ENCODE measurements at places on chromosomes 12 and 14.

- no peak for DNase-seq
These were observed 2.0 kb upstream of the SOS2 start for GRCh38 chr14:50233166-50233950.

DNA sequence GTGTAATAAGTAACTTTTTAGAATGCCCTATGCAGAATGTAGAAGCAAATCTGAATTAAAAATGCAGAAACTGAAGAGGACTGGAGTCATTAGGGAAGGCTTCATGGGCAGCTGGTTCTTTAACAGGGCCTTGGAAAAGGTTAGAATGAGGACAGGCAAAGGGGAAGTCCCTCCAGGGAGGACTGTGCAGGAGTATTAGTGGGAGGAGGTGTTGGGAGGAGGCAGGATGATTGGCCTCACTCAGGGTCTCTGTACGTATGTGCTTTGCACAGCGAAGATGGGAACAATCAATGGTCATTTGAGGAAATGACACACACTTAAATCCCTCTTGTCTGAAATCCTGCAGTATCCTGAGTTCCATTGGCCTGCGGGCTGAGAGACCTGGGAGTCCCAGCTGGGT, 119.7 kb downstream of the PTCSC3 start:
- DNase-seq = no peak

DNA sequence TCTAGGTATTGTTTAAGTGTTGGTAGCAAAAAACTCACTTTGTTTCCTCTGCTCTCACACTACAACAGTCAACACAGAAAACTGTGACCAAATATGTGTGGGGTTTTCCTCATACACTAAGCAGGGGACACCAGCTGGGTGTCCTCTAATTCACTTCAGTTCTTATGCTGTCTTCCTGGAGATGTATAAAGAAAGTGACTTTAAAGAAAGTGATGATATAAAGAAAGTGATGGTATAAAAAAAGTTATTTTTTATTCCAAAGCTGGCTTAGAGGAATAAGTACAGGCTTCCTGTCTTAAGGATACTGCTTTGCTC, 31.4 kb downstream of the TDP1 start:
- no peak for DNase-seq

DNA sequence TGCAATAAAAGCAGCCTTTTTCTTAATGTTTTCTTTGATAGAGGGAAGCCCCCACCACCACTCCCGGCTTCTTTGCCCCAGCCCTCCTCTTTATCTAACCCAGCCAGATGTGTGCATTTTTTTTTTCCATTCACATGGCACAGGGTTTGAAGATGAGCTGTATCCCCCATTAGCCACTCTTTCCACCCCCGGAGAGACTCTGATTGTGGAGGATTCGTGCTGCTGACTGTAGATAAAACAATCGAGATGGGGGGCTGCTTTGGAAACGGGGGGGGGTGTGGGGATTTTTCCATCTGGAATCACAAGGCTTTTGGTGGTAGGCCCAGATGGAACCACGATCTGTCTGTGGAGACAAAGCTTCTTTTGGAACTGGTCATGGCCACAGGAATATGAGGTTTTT, 46.2 kb upstream of the VASH1 start:
- no peak for DNase-seq

DNA sequence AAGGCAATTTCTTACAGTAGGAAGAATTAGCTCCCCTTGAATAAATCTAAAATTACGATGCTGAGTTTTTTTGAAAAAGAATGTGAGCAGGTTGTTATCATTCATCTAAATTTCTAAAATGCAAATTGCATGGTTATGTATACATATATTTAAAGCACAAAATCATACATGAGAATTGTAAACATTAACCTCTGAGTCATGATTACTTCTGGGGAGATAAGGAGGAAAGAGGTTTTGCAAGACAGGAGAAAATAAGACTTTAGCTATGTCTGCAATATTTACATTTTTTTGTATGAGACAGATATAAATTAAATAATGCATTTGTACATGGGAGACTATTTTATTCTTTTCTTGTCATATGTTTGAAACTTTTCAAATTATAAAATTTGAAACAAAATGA, 72.2 kb downstream of the TSPAN8 start:
- DNase-seq = no peak

Data from fibroblast of mammary gland (primary cell).